ENCODE measurements at places on chromosomes 5 and 9. TPM values are rescaled to one million over a fixed set of nuclear protein-coding genes. Genes with fewer than 3 reads are reported as not detected.

DNA sequence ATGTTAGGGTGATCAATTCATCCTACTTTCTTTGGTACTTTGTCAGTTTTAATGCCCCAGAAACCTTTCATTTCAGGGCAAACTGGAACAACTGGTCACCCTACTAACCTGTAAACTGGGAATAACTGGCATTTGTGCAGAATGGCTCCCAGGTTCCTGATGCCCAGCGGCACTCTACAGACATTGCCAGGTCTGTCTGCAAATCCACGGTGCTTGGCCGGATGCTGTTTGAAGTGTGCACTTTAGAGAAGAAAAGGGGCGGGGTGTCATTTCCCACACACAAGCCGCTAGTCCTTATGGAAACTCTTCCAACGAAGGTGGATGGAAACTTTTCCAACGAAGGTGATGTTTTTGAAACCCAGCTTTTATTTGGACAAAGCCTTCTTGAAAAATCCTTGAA is 49.9 kb upstream of the OTULINL start:
- no peak for DNase-seq
- no peaks in the 10 kb centered on the region for H3K36me3 ChIP-seq
- H3K4me1 ChIP-seq = 0 out of 2 replicates have a peak, but pooled peaks cover 2% of the 10 kb centered on the region

GRCh38 chr5:147565524-147565923 is 55.7 kb upstream of the DPYSL3 start:
- H3K27ac ChIP-seq = 0 out of 2 replicates have a peak overlapping the region, but pooled peaks have one; percentile 27
- H3K4me3 ChIP-seq = no peak overlapping the region
- peaks cover 8% of the 10 kb centered on the region for H3K4me1 ChIP-seq
- H3K36me3 ChIP-seq = peaks cover 32% of the 10 kb centered on the region

- H3K4me1 ChIP-seq = no peaks in the 10 kb centered on the region
- no peaks in the 10 kb centered on the region for H3K36me3 ChIP-seq
- H3K4me3 ChIP-seq = no peak overlapping the region
- no peaks in the 10 kb centered on the region for H3K27me3 ChIP-seq
- H3K27ac ChIP-seq = no peak overlapping the region
Measured at GRCh38 chr9:127035948-127036347, 86.5 kb downstream of the ANGPTL2 start.

CD72 gene
- 4.5 TPM for total RNA-seq

DNA sequence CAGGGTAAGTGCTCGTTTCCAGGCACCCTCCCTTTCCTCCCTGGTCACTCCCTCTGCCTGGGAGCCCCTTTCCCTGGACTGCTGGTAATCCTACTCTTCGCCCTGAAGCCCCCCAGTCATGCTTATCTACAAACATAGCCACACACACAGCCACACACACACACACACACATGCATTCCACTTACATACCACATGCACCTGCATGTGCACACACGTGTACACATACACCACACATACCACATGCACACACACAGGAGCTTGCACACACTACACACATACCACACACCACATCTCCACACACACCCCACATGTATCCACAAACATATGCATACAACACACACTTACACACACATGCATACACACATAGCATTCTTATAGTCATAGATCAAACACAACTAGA is 358.5 kb downstream of the GADD45G start:
- no peak overlapping the region for H3K27ac ChIP-seq
- no peak overlapping the region for H3K4me3 ChIP-seq
- H3K27me3 ChIP-seq = no peaks in the 10 kb centered on the region
- DNase-seq = no peak

UNC5A gene
- 4.0 TPM for total RNA-seq

KLHL3 gene
- 10.5 TPM for total RNA-seq

DNA sequence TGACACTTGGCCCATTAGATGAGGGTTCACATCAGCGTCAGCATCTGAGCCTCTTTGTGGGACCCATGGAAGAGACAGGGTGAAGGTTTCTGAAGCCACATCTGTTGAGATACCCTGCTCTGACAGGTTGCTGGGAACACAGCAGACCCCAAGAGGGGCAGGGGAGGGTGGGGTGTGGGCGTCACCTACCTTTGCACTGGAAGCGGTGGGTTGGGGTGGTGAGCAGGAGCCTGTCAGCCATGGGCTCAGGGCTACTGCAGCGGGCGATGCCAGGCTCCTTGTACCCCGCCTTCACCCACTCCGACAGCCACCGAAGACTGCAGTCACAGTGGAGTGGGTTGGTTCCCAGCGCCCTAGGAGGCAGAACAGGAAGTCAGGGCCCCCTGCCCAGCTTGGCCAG is 131.5 kb upstream of the PANK3 start:
- DNase-seq = no peak
- H3K27me3 ChIP-seq = no peaks in the 10 kb centered on the region
- no peaks in the 10 kb centered on the region for H3K4me1 ChIP-seq
- no peak overlapping the region for H3K27ac ChIP-seq
- H3K36me3 ChIP-seq = no peaks in the 10 kb centered on the region

GRCh38 chr9:86389628-86390027 is 35.4 kb upstream of the TUT7 start:
- H3K4me3 ChIP-seq = no peak overlapping the region
- no peaks in the 10 kb centered on the region for H3K4me1 ChIP-seq
- H3K27ac ChIP-seq = no peak overlapping the region
- H3K27me3 ChIP-seq = no peaks in the 10 kb centered on the region
- no peak for DNase-seq

GRCh38 chr5:62509806-62510205 is 68.8 kb upstream of the LRRC70 start:
- no peak overlapping the region for H3K27ac ChIP-seq
- no peak overlapping the region for H3K4me3 ChIP-seq
- H3K36me3 ChIP-seq = no peaks in the 10 kb centered on the region
- no peak for DNase-seq

CER1 gene
- total RNA-seq = 3.4 TPM

GRCh38 chr5:131482617-131483016 is 152.4 kb downstream of the RAPGEF6 start:
- H3K4me3 ChIP-seq = no peak overlapping the region
- H3K36me3 ChIP-seq = no peaks in the 10 kb centered on the region

DNA sequence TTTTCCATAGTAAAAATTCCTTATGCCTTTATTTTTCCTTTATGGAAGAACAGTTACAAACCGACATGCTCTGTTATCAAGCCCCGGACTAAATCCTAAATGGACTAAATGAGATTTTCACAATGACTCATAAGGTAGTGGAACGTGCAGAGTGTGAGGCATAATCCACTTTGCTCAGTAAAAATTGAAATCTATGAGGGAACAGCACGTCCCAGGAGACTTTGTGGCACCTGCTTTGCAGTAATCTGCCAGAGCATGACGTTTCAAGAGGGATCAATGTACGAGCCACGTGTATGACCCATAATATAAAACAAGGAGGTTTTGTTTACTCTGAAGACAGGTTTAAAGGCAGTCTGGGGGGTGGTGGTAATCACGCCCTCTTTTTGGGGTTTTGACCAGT is 83.8 kb upstream of the GNA14 start:
- H3K36me3 ChIP-seq = no peaks in the 10 kb centered on the region
- H3K27me3 ChIP-seq = no peaks in the 10 kb centered on the region
- H3K4me1 ChIP-seq = 0 out of 2 replicates have a peak, but pooled peaks cover 1% of the 10 kb centered on the region
- no peak overlapping the region for H3K27ac ChIP-seq

DNA sequence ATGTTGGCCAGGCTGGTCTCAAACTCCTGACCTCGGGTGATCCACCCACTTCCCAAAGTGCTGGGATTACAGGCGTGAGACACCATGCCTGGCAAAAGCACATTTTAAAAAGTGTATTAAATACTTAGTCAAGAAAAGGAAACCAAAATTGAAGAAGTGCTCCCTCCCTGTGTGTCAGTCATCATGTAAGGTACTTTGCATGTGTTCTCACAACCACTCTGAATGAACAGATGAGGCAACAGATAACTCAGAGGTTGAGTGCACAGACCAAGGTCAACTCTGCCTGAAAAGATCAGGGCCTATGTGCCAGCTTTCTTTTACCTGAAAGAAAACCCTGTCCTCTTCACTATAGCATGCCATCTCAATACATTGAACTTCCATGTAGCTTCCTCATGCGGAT is 289.7 kb downstream of the MRPS30 start:
- H3K27ac ChIP-seq = no peak overlapping the region
- no peaks in the 10 kb centered on the region for H3K36me3 ChIP-seq
- no peak overlapping the region for H3K4me3 ChIP-seq
- H3K27me3 ChIP-seq = no peaks in the 10 kb centered on the region
- no peak for DNase-seq

SUSD1 gene
- total RNA-seq = 6.9 TPM

GRCh38 chr9:132828201-132828770 is 49.8 kb downstream of the AK8 start:
- H3K27me3 ChIP-seq = no peaks in the 10 kb centered on the region
- H3K36me3 ChIP-seq = no peaks in the 10 kb centered on the region
- H3K4me3 ChIP-seq = no peak overlapping the region
- no peaks in the 10 kb centered on the region for H3K4me1 ChIP-seq
- DNase-seq = no peak

GRCh38 chr9:119827126-119827525 is 457.9 kb upstream of the BRINP1 start:
- H3K4me1 ChIP-seq = no peaks in the 10 kb centered on the region
- no peaks in the 10 kb centered on the region for H3K27me3 ChIP-seq
- no peak for DNase-seq

Measured in H1 (cell line).